ENCODE measurements at places on chromosomes 2 and 18.
A peak's percentile ranks its signal among the peaks of the same experiment; 100 is the strongest.

DNA sequence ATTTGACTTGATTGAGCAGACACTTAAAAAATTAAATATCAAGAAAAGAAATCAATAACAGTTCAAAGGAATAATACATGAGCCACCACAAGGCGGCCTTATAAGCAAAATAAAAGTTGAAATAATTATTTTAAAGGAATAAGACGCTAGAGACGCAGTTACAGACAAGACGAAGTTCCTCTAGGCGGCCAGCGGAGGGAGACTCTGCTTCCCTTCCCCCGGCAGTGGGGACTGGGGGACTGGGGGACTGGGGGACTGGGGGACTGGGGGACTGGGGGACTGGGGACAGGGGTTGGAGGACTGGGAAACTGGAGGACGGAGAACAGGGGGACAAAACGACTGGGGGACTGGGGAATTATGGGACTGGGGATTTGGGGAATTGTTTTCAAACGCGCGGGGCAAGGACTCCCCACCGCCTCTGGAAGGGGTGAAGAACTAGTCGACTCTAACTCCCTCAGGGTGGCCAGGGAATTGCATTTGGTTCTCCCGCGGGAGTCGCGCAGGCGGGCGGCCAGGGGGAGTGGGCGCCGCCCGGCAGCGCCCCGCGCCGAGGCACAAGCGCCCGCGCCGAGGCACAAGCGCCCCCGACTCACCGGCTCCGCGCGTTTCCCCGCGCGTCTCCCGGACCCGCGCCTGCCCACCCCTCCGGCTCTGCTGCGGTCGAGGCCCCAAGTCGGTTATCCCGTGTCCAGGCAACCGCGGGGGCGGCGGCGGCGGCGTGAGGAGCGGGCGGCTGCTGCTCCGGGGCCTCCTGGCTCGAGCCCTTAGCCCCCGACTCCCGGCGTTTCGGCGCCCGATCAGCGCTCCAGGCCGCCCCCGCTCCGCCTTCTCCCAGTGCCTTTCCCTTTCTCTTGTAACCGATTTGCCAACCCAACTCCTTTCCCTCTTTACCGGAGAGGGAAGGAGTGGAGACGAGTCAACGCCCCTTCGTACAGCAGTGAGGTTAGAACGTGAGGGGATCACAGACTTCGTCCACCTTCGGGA is at the start of gene CCDC178:
TSS of gene CCDC178 (minus strand) at position 662 of the 984 bp plus-strand sequence. CDS start 28,633 bp downstream, outside the sequence.
- peak; percentile 61 for DNase-seq

DNA sequence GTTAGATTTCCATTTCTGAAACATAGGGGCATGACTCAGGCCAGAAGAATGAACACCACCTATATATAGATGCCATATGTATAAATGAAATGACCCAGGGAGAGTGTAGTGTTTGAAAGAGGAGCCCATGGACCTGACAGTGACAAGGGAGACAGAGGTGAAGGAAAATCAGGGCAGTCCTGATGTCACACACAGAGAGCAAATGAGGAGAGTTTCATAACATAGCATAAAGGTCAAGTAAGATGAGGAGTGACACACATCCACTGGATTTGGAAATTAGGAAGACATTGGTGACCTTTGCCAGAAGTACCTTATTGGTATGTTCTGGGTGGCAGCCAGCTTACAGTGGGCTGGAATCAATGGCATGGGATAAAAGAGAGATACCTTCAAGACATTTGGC is 276.7 kb downstream of the ZNF385B start:
- DNase-seq: no peak

GRCh38 chr2:9356261-9356660 is 67.1 kb downstream of the ITGB1BP1 start:
- DNase-seq: no peak

DNA sequence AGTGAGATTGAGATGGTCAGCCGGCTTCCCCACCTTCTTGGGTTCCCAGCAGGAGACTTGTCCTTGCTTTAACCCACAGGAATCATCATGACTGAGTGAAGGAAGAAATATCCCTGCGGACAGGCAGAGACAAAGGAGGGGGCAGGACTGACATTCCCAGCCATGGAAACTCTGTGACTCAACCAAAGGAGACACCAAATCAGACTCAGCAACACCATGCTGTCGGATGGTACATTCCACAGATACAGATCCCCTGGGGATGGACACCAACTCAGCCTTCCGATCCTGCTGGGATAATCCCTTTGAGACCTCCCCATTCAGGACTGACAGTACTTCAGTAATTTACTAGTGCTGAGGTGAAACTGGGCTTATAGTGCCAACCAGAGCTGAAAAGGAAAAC is 518.3 kb downstream of the XIRP2 start:
- DNase-seq: peak; percentile 56

DNA sequence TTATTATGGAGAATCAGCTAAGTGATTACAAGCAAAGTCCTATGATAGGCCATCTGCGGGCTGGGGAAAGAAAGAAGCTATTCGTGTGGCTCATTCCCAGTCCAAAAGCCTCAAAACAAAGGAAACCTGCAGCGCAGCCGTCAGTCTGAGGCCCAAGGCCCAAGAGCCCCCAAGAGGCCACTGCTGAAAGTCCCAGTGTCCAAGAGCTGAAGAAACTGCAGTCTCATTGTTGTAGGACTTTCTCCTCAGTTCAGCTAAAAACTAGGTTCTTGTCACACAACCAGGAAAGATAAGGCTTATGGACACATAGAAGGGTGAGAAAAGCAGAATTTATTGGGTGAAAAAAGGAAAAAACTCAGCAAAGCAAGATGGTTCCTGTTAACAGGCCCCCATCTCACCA is 143.2 kb downstream of the RHBDD1 start:
- no peak for DNase-seq

DNA sequence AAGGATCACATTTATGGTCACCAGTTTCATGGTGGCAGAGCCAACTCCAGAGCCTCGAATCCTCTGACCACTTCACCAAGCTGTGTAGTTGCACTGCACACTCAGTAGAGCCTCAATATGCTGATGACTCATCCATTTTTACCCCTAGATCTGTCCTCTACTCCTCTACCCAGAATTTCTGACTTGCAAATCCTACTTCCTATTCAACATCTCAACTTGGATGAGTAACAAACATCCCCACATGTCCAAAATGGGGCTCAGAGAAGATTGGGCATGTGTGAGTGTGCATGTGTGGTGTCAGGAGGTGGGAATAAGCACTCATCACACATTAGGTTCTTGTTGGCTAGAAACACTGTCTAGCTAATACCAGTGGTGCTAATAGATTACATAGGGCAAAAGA is 57.8 kb upstream of the IGFBP2 start:
- DNase-seq: no peak

- no peak for DNase-seq
These were observed 582.9 kb upstream of the SALL3 start for GRCh38 chr18:78396756-78397155.

DNA sequence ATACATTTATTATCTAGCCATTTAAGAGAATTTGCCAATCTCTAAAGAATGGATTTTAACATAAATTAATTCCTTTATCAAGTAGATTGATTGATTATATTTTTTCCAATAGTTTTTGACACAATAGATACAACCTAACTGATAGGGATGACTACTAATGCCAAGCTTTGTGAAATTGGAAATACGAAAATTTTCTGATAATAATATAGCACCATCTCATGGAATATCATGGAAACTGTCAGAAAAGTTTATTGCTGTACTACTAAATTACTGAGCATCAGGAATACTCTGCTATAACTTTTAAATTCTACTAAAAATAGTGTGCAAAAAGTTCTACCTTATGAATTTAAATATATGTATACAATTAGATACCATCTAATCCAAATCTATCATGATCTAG is 101.8 kb upstream of the MAP2 start:
- DNase-seq: peak; percentile 2

DNA sequence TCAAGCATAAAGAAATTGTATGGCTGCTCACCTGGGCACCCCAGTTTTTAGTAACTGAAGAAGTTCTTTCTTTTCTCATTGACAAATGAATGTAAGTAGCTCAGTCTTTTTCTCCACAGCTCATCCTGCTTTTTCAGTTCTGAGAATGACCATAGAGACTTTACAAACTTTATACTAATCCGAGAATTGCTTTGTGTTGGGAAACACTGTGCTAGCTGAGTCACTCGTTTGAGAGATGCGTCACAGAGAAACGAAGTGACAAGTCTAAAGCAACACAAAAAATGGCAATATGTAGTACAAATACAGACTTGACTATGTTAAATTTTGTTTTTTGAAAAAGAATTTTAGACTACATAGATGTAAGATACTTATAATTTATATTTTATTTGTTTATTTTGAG is 9.0 kb downstream of the LRRTM4 start:
- peak; percentile 14 for DNase-seq

DNA sequence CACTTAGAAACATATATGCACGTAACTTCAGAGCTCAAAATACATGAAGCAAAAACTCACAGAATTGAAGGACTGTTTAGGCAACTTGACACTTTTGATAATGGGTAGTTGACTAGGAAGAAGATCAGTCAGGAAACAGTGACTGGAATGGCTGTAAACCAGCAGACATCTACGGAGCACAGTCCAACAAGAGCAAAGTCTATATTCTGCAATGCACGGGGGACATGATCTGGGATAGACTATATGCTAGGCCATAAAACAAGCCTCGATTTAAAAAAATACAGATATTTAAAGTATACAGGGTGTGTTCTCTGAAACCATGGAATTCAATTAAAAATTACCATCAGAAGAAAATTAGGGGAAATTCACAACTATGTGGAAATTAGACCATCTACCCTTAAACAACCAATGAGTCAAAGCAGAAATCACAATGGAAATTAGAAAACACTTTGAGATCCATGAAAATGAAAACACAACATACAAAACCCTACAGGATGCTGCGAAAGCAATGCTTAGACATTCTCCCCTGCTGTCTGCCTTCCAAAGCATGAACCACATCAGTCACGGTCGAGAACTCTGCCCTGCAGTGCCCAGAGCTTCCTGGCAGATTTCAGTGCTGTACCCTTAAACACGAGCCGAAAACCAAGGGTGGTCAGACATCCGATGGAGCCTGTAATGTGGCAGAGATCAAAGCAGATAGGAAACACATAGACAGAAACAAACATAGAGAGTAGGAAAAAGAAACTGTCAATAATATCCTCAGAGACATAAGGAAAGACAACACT is 651.9 kb upstream of the HS6ST1 start:
- DNase-seq: no peak

DNA sequence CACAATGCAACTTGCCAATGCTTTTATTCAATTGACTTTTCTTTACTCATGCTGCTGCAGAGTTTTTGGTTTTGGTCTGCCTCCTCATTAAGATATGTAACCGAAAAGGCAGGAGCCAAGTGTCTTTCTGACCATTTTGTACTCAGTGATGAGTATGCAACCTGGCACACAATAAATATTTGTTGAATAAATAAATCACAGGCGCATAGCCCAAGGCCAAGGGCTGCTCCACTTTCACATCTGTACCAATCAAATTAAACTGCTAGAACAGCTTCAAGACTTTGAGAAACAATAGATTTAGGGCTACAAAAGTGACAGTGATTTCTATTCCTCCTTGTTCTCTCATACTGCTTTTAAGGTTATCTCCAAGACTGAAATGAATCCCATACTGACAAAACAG is 828.2 kb downstream of the RNF144A start:
- no peak for DNase-seq

DNA sequence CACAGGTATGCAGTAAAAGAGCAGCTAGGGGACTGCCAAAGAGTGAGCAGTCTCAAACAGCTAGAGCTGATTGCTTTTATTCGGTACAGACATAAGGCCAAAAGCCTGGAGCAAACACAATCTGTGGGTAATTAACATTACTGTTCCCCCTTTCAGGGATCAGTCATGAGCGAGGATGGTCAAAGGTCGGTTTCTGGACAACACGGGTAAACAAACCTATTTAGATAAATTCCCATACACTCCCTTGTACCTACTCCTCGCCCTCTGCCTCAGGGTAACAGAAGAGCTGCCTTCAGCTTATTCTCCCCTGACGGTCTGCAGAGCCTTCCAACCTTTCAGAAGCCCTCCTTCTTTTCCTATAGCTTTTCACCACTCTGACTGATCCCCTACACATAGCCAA is 586.0 kb downstream of the SUCLG1 start:
- DNase-seq: no peak

DNA sequence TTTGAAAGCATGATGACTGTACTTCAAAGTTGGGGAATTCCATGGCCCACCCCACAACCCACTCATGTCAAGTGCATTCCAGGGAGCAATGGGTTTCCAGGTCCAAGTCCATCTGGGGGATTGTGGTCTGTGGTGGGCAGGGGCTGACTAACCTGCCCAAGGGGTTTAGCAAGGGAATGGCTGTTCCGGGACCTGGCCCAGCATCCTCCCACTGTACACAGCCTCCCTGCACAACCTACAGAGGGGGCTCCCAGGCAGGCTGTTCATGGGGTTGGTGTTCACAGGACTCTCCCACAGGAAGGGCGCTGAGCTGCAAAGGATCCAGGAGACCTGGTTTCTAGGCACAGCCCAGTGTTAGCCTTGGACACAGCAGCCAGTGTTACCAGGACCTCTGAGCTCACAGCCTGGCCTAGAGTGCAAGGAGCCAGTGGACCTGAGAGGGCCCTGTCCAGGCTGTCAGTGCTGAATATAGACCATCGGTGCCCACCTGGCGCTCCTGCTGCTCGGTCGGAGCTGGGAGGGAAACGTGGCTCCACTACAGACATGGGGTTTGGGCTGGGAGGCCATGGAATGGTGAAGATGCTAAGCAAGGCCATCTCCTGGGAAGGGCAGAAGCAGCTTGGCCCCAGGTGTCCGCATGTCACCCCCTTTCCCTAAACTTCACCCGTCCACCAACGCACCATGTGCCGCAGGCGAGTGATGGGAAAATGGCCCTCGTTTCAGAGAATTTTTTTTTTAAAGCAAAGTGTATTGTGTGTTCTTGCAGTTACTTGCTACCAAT is 317.2 kb downstream of the GBX2 start:
- no peak for DNase-seq

DNA sequence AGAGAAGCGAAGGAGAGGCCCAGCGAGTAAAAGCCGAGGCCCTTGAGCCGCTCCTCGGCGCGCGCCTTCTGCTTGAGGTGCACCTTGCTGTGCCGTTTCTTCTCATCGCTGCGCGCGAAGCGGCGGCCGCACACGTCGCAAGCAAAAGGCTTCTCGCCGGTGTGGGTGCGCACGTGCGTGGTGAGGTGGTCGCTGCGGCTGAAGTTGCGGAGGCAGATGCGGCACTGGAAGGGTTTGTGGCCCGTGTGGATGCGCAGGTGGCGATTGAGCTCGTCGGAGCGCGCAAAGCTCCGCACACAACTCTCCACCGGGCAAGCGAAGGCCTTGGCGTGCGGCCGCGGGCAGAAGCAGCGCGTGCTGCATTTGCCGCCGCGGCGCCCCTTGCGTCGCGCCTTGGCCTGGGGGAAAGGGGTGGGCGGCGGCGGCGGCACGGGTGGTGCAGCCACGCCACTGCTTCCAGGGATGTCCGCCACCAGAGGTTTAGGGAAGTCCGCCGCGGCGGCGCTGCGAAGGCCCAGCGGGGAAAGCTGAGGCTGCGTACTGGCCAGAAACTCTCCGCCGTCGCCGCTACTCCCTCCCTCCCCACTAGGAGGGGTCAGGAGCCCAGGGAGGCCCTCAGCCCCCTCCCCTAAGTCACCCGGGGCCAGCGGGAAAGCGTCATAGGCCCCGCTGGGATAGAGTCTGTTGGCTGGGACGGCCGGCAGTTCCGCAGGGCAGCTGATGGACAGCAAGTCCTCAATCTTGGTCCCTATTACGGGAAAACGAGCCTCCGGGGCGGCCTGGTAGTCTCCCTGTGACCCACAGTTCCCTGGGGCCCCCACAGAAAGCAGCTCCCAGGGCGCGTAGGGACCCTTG is 1.7 kb downstream of the EGR4 start:
- DNase-seq: no peak

All from iris pigment epithelial cell (primary cell).